BJ (cell line): ENCODE measurements at places on chromosomes 4 and X.

- DNase-seq: no peak
These were observed 573.7 kb downstream of the GBA3 start for GRCh38 chr4:23266401-23266800.

- DNase-seq: no peak
These were observed 24.7 kb downstream of the TLR10 start for GRCh38 chr4:38757945-38758600.

DNA sequence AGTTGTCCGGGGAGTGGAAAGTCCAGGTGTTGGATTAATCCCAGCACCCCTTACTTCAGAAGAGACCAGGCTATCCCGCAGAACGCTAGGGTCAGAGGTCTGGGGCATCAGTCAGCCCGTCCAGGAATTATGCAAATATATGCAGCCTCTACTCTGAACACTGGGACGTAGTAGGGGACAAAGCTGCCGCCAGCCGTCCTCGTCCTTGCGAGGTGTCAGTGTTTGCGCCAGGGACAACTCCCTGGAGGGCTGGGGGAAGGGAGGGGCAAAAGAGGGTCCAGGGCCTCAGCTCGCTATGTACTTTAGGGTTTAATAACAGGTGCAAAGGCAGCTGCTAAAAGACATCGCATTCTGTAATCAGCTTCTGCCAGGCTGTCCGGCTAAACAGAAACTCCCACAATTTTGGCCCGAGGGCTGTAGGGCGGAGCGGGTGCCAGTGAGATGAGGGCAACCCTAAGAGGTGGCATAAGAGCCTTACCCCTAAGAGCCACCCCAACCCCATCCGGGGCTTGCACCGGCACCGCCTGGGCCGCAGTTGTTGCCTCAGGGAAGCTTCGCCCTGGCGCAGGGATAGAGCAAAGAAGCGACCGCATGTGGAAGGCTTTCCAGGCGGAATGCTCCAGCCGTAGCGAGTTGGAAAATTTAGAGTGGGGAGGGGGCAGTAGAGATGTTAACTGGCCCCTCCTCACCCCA lies 8.4 kb downstream of the HAND2 start:
- no peak for DNase-seq

DNA sequence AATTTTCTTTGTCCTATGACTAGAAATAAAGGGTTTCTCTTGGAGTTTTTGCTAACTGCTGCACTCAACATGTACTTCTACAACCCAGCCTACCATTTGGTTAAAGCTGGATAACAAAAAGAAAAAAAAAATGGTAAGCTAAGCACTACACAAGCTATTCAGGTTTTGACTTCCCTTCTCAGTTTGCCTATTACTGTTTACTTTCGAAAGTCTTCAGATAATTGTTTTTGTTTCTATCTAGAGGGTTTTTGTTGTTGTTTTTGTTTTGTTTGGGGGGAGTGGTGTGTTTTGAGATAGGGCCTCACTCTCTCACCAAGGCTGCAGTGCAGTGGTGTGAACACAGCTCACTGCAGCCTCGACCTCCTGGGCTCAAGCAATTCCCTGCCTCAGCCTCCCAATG lies 46.6 kb downstream of the CLOCK start:
- DNase-seq: no peak

DNA sequence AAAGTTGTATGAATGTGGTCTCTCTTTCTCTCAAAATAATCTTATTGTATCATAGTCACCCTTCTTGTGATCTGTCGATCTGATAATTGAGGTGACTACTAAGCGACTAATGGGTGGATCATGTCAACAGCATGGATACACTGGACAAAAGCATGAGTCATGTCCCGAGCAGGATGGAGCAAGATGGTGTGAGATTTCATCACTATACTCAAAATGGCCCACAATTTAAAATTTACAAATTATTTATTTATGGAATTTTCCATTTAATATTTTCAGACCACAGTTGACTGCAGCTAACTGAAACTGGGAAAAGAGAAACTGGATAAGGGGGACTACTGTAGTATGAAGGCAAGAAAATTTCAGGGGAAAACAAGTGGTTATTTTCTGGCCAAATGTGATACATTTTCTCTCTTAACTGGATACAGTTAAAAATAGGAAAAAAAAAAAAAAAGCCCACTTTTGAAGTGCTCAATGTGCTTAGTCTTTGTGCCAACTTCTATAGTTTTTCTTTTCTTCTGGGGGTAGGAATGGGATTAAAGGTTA lies 25.3 kb downstream of the FAM241A start:
- peak; percentile 55 for DNase-seq

- DNase-seq: no peak
These were observed 97.1 kb upstream of the ANK2 start for GRCh38 chr4:112952313-112952700.

DNA sequence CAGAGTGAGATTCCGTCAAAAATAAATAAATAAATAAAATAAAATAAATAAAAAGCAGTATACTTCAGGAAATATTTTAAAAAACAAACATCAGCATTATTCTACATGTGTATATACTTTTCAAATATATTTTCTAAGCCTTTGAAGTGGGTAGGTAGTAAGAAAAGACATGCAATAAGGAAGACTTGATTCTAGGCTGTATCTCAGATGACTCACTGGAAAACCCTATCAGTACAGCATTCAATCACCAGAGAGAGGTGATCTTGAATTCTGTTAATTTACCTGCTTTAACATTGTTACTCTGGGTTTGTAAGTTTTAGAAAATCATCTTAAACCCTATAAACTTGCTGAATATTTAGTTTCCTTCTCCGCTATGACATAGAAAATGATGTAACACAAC lies 106.6 kb upstream of the NAP1L5 start:
- no peak for DNase-seq

- no peak for DNase-seq
These were observed 48.8 kb upstream of the FAM9A start for GRCh38 chrX:8849945-8850344.

DNA sequence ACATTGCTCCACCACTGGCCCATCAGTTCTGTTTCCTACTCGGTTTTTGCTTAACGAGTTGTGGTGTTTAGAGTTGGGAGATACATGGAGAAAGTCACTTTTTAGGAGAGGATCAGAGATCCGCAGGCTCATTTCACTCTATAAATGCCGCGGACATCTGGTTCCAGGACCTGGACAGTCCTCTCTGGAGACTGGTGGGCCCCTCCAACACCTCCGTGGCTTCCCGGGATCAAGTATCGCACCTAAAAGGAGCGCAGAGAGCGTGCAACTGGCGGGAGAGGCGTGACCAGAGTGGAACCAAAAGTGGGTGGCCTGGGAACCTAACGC lies 9.9 kb upstream of the CLTRN start:
- DNase-seq: no peak

- DNase-seq: no peak
These were observed 32.0 kb downstream of the CTBP1 start for GRCh38 chr4:1216869-1217294.

DNA sequence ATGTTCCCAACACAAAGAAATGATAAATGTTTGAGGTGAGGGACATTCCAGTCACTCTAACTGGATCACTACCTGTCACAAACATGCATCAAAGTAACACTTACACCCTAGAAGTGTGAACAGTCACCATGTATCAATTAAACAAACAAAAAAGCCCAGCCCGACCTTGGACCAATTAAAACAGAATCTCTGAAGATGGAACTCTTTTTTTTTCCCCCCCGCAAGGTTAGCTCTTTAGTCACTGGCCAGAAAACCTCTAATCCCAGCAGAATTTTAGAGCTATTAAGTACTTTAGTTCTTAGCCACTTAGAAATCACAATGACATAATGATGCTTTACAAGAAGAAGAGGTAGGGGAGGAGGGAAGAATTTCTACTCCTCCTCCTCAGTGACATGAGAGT lies 154.5 kb downstream of the PALLD start:
- no peak for DNase-seq

GRCh38 chr4:176340871-176341685 lies 21.3 kb downstream of the SPCS3 start:
- no peak for DNase-seq

GRCh38 chr4:32025851-32026459 lies 1305.8 kb downstream of the PCDH7 start:
- DNase-seq: no peak

GRCh38 chr4:169351872-169352271 lies 81.1 kb upstream of the SH3RF1 start:
- DNase-seq: no peak

GRCh38 chr4:151962138-151962823 lies 201.5 kb upstream of the GATB start:
- no peak for DNase-seq
